ENCODE measurements at places on chromosomes 2 and 18.

DNA sequence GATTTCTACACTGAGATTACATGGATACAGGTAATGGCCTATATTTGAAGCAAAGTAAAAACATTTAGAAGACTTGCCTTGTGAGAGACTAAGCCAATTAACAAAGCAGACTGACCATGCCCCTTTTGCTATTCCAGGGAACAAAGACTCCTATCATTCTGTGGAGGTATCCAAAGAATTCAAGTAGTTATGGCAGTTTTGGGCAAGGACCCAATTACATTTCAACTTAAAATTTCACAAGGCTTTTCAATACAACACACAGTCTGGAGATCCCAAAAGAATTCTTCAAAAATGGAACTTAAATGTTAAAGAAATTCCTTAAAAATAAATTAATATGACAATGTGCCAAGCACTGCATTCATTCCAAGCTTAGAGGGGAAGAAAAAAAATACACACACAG, 109.2 kb upstream of the CHRNA1 start:
- no peak for ATAC-seq

DNA sequence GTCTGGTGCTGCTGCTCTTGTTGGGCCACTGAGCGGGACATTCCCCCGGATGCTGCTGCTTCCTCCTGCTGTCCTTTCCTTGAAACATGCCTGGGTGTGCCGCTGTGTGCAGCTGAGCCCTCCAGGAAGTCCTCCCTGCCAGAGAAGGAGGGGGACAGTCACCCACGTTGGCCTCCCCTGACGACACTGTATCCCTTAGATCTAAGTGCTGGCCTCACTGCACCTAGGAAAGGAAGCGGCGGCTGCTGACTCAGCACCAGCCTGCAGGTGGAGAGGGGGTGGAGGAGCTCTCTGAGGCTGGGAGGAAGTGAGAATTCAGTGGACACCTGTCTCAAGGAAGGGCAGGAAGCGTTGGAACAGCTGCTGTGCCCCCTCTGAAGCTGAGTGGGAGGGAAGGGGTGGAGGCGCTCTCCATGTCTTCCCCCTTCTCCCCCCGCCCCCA, 239.8 kb downstream of the HAUS1 start:
- ATAC-seq = peak; percentile 71

- no peak for ATAC-seq
These were observed 90.9 kb downstream of the COL5A2 start for GRCh38 chr2:189088591-189089205.

- no peak for ATAC-seq
These were observed 1.3 kb upstream of the ODC1 start for GRCh38 chr2:10449486-10449831.

- peak; percentile 45 for ATAC-seq
These were observed 34.0 kb downstream of the YWHAQ start for GRCh38 chr2:9596621-9597311.

DNA sequence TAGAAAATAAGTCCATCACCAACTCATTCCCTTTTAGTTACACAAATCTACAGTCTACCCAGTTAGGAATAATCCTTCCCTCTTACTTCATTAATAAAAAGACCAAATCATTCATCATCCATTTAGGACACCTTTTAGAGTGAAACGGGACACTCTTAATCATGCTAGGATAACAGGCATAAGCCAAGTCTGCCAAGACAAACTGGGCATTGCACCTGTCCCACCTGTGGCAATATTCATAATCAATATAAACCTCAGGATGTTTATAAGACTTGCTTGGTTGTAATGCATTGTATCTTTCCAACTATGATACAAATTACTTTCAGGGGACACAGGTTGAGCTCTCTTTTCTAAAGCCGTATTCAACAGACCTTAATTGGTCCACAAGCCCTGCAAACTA, 82.7 kb upstream of the SH3BP4 start:
- no peak for ATAC-seq

- no peak for ATAC-seq
These were observed 408.7 kb upstream of the HS6ST1 start for GRCh38 chr2:128727404-128727803.

DNA sequence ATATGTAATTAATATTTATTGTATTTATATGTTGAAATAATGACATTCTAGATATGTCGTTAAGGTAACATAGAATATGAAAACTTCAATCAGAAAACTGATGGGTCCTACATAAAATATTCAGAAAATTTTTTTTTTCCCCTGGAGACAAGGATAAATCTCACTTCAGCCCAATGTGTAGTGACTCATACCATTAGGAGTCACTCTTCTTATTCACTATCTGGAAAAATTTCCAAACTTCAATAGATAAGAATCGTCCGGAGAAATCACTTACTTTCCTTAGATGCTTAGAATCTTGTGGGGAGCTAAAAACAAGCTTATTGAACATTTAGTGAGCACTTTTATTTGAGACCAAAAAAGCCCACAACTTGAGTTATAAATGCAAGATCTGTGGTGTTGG, 4.6 kb downstream of the SERPINB13 start:
- ATAC-seq = no peak

DNA sequence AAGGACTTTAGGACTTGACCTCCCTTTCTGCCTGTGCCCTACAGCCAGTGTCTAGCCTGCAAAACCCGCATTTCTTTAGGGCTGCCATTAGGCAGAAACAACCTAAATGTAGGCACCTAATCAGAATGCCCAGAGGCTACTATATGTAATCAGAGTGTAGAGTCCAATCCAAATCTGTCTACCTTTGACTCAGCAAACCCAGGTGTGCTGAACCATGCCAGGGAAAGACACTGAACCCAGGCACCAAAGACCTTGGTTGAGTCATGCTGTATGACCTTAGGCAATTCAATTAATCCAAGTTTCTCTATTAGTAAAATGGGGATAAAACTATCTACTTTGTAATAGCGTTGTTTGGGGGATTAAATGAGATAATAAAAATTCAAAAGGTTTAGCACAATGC, 20.7 kb downstream of the CAPN14 start:
- ATAC-seq = no peak

- ATAC-seq = no peak
These were observed 356.4 kb upstream of the ACVR2A start for GRCh38 chr2:147488472-147488871.

GRCh38 chr2:220370764-220371163, 743.3 kb downstream of the SLC4A3 start:
- no peak for ATAC-seq

- no peak for ATAC-seq
These were observed 40.1 kb upstream of the TAF1B start for GRCh38 chr2:9803023-9803805.

GRCh38 chr2:216925636-216926366, 65.9 kb upstream of the TNP1 start:
- ATAC-seq = no peak

- no peak for ATAC-seq
These were observed 50.0 kb downstream of the TTC39C start for GRCh38 chr18:24064391-24065100.

DNA sequence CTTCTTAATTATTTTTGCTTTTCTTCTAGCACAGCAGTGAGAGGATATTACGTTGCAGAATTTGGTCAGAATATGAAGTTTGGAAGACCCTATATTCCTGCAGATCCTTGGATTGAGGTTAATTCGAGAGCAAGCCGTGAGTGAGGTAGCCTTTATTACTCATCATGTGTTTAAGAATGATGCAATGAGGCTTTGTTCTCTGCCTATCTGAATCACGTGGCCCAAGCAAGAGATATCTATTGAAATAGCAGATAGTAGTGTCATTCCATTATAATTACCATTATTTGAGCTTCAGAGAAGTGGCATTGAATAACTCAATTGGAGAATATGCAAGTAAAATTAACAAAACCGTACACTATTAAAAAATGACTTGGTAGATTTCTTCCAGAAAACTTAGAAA, 641.1 kb downstream of the TMEM182 start:
- ATAC-seq = no peak

DNA sequence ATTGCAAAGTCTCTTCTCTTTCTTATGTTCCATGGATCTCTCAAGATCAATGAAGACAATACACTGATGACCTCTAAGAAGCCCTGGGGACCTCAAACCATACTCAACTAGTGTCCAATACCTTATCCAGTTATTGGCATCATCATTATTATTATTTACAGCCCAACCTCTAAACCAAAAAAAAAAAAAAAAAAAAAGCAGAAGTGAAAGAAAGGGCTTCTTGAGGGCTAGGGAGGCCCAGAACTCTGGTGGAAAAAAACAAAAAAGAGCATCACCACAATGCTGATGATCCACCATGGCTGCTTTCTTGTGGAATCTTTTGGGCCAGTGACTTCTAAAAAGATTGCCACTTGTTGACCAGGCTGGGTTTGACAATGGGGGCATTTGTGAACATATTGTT, 324.9 kb downstream of the LPIN1 start:
- no peak for ATAC-seq

DNA sequence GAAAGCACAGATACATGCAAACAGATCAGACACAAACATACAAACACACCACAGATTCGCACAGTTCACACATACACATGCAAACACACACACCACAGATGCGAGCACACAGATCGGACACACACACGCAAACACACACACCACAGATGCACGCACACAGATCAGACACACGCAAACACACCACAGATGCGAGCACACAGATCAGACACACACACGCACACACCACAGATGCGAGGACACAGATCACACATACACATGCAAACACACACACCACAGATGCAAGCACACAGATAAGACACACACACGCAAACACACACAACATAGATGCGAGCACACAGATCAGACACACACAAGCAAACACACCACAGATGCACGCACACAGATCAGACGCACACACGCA, 149.0 kb downstream of the PXDN start:
- ATAC-seq = no peak

DNA sequence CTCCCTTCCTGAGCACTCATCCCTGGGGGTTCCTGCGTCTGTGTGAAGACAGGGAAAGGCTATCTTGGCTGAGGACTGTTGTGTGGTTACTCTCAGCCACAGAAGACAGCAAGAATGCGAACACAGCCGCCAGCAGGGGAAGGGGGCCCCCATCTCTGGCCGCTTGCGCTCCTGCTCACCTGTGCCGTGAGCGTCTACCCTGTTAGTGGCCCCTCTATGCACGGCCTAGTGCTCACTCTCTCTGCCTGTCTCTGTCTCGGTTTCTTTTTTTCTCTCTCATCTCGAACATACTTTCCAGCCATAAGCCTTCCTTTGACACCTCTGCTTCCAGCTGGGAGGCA, 206.7 kb upstream of the APCDD1 start:
- ATAC-seq = no peak

DNA sequence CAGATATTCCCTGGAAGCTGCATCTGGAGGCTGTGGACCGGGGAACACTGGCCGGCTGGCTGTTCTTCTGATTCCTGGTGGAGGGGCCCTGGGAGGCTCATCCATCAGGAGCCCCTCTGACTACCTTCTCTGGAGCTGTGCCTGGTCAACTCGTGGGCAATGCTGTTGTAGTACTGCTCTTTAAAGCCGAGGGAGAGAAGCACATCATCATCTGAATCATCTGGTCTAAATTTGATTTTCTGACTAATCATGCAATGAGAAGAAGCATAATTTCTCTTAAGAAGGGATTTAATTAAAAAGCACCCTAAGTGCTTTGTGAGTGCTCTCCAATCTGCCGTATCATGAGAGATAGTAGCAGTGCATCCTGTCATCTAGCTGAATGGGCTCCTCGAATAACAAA, 229.5 kb downstream of the FHOD3 start:
- ATAC-seq = no peak

- no peak for ATAC-seq
These were observed 11.1 kb downstream of the EVA1A start for GRCh38 chr2:75549401-75550253.

DNA sequence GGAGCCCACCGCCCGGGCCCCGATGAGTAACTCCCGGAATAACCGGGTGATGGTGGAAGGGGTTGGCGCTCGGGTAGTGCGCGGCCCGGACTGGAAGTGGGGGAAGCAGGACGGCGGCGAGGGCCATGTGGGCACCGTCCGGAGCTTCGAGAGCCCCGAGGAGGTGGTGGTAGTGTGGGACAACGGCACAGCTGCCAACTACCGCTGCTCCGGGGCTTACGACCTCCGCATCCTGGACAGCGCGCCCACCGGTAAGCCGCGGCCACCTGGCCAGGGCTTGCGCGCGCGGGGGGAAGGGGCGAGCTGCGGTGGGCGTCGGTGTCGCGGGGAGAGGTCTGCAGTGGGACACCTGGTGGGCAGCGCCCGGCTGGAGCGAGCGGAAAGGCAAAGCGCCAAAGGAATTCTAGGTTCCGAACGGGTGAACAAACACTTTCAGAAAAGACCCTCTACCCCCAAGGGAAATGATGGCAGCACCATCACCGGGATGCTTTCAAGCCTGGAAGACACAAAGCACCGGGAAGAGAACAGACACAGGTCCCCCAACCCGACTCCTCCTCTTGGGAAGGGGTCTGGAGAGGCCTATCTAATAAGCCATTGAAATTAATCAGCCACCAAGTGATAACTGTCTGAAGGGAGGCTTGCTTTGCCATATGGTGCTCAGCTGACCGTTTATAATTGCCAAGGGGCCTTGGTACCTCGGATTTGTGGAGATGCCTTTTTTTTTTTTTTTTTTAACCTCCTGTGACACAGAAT, 1.1 kb downstream of the MIB1 start:
- ATAC-seq = no peak

DNA sequence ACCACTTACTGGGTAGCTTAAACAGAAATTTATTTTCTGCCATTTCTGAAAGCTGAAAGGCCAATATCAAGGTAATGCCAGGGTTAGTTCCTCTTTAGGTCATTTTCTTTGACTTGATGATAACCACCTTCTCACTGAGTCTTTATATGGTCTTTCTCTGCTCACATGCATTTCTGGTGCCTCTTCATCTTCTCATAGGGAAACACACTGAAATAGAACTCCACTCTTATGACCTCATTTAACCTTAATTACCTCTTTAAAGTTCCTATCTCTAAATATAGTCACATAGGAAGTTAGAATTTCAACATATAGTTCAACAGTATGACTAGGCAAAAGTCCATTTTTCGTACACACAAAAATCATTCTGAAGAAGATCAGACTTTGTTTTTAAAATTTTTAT, 616.8 kb upstream of the VRK2 start:
- no peak for ATAC-seq

DNA sequence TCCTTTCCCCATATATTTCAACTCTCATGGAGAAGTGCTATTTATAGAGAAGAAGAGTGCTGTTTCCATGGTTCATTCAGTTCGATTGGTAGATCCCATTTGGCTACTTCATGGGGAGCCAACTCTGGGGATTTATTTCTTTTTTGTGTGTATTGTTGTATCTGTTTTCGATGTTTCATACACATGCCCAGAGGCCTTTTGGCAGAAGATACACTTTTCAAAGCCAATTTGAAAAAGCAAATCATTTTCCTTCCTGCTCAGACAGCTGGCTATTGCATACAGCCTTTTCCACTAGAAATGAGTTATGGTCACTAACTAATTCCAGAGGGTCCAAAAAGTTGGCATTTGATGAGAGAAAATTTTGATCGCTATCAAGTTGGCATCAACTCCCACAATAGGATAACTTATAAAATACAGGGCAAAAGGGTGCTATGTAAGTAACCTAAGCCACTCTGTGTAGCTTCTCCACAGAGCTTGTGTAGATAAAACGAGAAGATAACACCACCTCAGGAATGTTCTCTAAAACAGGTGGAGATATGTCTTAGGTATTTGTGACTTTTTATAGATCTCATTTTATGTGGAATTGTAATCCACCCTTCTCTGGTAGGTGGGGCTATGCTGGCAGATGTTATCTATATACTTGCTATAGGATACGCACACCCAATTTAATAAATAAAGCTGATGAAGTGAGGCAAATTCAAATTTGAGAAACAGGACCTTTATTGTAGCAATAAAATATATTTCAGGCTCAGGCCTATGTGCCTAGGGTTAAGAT, 798.5 kb downstream of the SATB2 start:
- ATAC-seq = no peak

- ATAC-seq = no peak
These were observed 147.4 kb upstream of the STK17B start for GRCh38 chr2:196318517-196319377.

GRCh38 chr2:38152035-38152434, 76.1 kb upstream of the CYP1B1 start:
- ATAC-seq = no peak
